ENCODE measurements at places on chromosomes 5 and 9.
A peak's percentile ranks its signal among the peaks of the same experiment; 100 is the strongest.

- DNase-seq, result no peak
Observed at GRCh38 chr9:2493109-2493508, 128.5 kb upstream of the VLDLR start.

DNA sequence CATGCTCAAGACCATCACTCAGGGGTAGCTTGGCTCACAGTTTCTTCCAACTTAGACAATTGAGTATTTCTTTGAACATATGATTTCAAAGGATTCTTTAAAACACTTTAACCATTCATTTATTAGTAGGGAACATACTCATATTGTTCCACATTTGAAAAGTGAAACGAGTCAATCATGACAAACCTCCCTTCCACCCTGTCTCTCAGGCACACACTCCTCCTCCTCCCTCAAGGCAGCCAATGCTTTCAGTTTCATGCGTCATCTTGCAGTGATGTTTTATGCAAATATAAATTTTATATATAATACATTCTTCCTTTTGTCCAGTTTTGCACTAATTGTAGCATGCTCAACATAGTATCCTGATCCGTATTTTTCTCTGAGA, 126.0 kb upstream of the BOD1 start:
- DNase-seq, result no peak

GRCh38 chr9:135751501-135751900, 49.5 kb downstream of the KCNT1 start:
- no peak for DNase-seq

DNA sequence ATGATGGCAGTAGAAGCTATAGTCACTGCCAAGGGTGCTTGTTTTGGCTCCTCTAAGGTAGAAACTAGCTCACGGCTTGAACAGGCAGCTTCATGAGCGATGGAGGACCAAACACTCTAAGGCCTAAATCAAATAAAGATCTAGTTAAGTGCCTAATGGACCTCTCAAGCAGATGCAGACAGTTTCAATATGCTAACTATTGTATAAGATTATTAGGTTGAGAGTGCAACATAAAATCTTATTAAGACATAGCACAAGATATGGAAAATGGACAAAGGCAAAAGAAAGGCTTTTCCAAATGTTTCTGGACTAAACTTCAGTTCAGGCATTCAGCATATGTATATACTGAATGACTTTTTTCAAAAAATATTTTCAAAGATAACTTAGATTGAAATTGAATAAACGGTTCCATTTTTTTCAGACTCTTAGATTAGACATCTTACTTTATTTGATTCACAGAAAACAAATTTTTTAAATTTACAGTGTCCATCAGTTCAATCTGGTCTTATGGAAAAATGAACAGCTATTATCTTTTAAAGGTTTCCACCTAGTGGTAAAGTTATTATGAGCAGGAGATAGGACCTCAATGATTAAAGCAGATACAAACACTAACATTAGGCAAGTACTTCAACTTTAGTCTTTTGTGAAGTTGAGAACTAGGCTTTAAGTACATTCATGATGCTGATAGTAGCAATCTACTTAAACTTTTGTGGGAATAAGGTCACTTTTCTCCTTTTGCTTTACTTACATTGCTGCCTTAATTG, 1167.7 kb downstream of the MAT2B start:
- no peak for DNase-seq

- no peak for DNase-seq
Observed at GRCh38 chr9:5799314-5799713, 33.6 kb downstream of the ERMP1 start.

DNA sequence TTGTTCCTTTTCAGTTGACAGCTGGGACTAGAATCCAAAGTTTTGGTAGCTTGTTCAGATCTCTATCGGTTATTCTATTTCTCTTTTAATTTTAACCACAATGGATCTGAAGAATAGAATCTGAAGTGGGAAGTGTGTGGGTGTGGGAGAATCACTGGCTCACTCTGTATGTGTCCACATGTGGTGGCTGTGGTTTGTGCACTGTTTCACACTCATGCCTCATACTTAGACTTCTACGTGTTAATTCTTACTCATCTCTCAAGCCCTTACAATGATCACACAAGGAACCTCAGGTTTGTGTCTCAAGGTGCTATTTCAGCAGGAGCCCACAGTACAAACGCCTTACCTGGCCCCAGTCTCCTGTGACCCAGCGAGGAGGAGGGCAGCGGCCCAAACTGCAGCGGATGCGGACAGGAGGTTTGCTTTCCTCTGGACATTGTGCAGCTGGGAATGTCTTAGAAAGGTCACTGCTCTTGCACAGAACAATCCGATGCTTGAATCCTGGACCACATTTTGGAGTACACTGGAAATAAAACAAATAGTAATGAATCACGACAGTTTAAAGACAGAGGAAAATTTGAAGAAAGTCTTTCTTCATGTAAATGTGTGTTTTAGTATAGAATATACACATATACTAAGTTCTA, 309.1 kb downstream of the ADAMTS6 start:
- DNase-seq, result peak; percentile 42

DNA sequence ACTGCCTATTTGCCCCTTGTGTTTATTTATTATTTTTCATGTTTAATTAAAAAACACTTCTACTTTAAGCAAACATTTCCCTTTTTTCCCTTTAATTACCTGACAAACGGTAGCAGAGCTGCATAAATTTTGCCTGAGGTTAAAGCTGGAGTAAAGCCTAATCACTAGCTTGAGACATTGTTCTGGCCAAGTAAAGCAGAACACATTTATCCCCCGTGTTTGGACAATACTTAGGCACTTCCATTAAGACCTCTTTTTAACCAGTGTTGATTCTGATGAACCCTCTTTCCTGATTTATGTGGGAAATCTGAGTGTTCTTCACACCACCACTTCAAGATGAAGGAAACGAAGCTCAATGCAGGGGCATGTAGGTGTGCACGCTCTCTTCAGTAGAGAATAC, 54.5 kb downstream of the BNC2 start:
- no peak for DNase-seq

DNA sequence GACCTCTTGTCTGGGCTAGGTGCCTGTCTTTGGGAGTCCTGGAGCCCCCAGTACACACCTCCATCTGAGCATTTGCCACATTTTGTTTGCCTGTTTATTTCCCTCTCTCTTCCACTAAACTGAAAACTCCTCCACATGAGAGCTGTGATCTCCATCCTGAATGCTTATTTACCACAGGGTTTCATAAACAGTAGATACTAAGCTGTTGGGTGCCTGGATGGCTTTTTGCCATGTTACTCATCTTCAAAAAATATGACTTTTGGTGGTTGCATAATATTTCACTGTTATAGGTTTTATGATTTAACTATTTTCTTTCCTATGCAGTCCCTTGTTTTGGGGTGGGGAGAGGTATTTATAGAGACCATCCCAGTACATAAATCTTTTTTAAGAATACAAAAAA, 99.6 kb downstream of the APBA1 start:
- no peak for DNase-seq

- no peak for DNase-seq
Observed at GRCh38 chr9:111360881-111361280, 30.9 kb upstream of the OR2K2 start.
